ENCODE measurements at places on chromosomes 5 and 9.

- no peak for DNase-seq
These were observed 243.0 kb downstream of the CDH10 start for GRCh38 chr5:24401773-24402172.

GRCh38 chr5:140150201-140150600 is 24.5 kb downstream of the IGIP start:
- no peak for DNase-seq

DNA sequence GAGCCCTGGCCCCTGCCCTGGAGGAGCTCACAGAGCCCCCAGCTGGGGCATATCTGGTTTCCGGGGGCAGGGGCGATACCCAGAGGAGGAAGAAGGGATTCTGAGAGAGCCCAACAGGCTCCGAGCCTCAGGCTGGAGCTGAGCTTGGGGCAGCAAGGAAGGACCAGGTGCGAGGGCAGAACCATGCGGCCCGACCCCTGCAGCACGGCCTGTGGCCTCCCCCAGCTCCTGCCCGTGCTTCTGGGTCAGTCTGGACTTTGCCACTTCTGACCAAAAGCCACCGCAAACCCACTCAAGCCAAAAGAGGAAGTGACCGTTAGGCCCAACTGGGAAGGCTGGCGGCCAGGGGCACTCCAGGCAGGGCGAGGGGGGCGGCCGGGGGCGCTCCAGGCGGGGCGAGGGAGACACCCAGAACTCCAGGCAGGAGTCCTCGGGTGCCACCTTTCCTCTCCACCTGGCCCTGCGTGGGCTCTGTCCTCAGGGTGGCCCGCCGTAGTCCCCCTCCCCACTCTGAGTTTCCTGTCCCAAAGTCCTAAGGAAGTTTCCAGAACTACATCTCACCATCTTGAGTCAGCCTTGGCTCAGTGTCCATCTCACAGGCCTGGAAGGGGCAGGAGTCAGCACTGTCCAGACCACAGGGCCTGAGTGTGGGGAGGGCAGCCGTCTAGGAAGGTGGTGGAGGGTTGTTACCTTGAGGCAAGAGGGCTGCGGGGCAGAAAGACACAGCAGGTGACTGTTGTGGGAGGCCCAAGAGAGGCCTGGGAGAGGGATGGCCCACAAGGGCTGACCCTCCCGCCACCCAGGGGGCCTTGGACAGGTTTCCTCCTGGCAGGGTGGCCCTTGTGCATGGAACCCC is 946 bp upstream of the LTC4S start:
- DNase-seq: no peak

DNA sequence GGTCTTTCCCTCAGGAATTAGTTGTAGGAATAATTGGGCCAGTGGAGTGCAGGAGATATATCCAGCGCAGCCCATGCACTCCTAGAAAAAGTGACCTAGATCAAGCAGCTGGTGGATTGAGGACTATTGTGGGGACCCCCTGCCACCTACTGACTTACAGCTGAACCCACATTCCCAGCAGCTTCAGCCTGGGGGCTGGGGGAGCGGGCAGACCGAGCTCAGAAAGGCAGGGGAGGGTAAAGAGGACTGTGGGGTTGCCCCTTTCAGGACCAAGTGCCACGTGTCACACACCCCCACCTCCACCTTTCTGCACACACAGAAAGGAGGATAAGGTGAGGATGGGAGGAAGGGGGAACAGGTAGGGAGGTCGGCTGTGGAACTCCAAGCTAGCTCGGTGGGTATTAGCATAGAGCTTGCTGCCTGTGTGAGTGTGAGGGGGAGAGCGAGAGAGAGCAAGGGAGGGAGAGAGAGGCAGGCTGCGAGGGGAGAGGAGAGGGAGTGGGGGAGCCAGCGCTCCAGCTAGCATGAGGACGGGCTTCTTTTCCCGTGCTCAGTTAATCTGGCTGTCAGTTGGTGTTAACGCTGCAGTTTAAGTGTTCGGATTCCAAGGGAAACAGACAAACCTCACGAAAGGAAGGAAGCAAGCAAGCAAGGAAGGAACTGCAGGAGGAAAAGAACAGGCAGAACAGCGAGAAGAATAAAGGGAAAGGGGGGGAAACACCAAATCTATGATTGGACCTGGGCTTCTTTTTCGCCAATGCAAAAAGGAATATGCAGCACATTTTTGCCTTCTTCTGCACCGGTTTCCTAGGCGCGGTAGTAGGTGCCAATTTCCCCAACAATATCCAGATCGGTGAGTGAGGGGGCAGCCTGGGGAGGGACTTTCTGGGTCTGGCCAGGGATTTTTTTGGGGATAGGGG is at the start of gene GRIA1:
GRIA1 (plus strand) TSS at position 553 of the 920 bp plus-strand sequence.
- DNase-seq: no peak

DNA sequence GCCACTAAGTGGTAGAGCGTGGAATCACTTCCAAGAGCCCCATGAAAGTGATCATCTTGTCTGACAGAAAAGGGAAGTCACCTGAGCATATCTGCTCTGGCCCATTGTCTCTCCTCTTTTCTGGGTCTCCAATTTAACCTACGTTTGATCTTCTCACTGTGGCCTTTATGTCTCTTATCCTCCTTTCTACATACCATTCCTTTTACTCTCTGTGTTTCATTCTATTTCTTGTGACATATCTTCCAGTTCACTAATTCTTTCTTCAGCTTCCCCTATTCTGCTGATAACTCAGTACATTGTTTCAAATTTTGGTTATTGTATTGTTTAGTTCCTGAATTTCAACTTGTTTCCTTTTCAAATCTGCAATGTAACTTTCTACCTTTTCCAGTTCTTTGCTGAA is 132.5 kb downstream of the GPBP1 start:
- no peak for DNase-seq

- DNase-seq: no peak
These were observed 13.2 kb downstream of the TMEM8B start for GRCh38 chr9:35842020-35842745.

- DNase-seq: no peak
These were observed 21.7 kb upstream of the NRARP start for GRCh38 chr9:137323531-137324331.

GRCh38 chr5:171673328-171673727 is 112.3 kb upstream of the SMIM23 start:
- DNase-seq: no peak

DNA sequence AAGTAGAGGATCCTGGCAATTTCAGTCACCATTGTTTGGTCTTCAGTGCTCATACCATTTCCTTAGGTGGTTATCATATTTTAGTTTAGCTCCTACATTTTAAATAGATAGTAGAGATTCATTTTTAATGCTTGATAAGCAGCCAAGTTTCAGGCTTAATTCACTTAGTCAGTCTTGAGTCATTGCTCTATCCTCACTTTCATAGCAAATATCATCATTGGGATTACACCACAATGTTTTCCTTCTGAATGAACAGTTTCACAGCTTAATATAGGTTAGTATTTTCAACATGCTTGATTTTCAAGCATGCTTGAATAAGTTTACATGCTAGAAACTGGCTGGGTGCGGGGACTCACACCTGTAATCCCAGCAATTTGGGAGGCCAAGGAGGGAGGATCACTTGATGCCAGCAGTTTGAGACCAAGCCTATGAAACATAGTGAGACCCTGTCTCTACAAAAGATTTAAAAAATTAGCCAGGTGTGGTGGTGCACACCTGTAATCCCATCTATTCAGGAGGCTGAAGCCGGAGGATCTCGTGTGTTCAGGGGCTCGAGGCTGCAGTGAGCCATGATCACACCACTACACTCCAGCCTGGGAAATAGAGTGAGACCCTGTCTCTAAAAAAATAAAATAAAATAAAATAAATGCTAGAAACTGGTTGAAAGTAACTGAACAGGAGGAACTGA is 339.9 kb downstream of the ADGRV1 start:
- no peak for DNase-seq

- DNase-seq: no peak
These were observed 183.2 kb downstream of the ACTL7B start for GRCh38 chr9:108672475-108673190.

GRCh38 chr5:35331956-35332950 is 102.0 kb upstream of the PRLR start:
- DNase-seq: no peak

DNA sequence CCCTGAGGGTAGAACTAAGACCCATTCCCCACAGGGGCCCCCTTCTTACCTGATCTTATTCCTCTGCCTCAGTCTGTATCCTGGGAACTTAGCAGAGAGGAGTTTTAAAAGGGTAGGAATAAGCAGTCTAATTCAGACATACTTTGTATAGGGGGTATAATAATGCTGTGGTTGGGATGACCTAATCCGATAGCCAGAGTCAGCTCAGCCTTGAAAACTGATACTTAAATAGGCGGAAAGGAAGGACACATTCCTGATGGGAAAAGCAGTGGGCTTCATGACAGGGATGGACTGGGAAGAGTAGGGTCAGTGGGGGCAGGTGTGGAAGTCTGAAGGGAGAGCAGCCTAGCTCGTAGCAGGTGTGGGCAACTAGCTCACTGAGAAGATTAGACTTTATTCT is 52.2 kb upstream of the TESK1 start:
- no peak for DNase-seq

DNA sequence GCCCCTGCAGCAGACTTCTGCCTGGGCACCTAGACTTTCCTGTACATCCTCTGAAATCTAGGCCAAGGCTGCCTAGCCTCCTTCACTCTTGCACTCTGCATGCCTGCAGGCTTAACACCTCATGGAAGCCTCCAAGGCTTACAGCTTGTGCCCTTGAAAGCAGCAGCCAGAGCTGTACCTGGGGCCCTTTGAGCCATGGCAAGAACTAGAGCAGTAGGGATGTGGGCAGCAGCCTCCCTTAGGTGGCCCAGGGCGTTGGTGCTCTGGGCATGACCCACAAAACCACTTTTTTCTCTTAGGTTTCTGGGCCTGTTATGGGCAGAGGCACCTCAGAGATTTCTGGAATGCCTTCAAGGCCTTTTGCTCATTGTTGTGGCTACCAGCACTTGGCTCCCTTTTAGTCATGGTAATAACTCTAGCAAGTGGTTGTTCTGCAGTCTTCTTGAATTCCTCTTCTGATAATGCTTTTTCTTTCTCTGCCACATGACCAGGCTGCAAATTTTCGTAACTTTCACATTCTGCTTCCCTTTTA is 606.2 kb downstream of the TLE4 start:
- no peak for DNase-seq

GRCh38 chr5:170171811-170172210 is 61.0 kb upstream of the C5orf58 start:
- DNase-seq: no peak

DNA sequence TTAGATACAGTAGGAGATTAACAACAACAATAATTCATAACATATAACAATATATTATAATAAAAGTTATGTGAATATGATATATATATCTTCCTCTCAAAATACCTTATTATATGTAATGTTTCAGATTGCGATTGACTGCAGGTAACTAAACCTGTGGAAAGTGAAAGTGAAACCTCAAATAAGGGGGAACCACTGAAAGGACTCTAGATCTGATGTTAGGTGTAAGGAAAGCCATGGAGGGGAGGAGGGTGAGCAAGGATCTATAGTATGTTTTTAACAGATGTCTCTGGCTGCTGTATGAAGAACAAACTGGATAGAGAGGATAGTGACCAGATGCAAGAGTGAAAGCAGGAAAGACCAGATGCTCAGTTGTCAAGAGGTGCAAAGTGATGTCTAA is 5.8 kb upstream of the FSTL4 start:
- no peak for DNase-seq

- no peak for DNase-seq
These were observed 757 bp downstream of the TMEM250 start for GRCh38 chr9:136117916-136118319.

- no peak for DNase-seq
These were observed 383.6 kb downstream of the CCDC171 start for GRCh38 chr9:15936306-15936921.

- no peak for DNase-seq
These were observed 8.9 kb downstream of the B4GALT1 start for GRCh38 chr9:33157960-33158842.

DNA sequence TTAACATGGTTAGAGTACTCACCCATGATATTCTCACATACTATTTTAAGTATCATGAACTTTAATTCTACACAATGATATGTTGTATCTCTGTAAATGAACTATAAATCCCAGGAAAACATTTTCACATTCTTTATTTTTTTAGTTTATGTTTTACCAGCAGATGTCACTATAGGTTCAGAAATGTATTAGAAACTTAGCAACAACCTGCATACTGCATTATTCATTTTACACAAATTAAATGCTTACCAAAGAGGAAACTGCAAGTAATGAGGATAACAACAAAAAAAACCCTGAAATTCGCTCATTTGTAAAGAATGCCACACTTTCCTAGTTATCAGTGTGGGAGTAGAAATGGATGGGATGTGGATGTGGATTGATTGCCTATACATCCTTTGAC is 217.5 kb upstream of the OTULINL start:
- no peak for DNase-seq

DNA sequence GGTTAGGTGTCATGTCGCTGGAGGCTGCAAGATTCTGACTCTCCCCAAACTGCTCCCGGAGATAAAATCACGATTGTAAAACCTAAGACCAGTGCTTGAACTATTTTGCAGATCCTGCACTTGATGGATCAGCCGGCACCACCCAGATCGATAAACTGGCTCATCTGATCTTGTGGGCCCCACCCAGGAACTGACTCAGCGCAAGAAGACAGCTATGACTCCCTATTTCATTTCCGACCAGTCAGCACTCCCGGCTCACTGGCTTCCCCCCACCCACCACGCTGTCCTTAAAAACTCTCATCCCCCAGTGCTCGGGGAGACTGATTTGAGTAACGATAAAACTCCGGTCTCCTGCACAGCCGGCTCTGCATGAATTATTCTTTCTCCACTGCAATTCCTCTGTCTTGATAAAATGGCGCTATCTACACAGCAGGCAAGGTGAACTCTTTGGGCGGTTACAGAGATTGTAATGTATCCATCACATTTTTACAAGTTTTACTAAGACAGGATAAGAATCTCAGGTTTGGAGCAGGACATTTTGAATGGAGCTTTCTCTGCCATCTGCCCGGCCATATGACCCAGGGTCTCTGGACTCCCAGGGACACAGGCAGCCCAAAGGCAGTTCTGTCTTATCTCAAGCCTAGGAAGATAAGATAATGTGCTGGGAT is 10.6 kb upstream of the PPP1R26 start:
- DNase-seq: peak; percentile 36

DNA sequence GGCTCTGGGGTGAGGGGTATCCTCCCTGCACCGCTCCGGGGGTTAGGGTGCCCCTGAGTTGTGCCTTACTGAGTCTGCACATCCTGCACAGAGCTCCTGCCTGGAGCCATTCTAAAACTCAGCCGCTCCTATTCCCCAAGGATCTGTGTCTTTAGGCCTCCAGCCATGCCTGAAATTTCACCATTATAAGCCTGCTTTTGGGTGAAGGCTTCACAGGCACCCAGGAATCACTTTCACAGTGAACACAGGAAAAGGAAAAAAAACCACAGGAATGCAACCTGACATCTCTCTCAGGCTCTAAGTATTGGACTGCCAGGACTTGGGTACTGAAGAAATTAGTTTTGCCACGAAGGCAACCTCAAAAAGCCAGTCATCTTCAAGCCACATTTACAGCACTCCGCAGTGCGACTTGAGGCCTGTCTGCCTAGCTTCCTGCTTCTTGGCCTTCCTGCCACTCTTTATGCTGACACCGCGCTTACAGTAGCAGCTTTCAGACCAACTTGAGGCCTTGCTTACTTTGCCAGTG is 30.9 kb downstream of the GALNT10 start:
- DNase-seq: peak; percentile 17

GRCh38 chr9:34741628-34742027 is 31.7 kb upstream of the CCL21 start:
- no peak for DNase-seq
